ENCODE measurements at places on chromosomes 1 and 21.

- no peak for DNase-seq
These were observed 8.9 kb upstream of the TAS1R2 start for GRCh38 chr1:18868354-18868753.

DNA sequence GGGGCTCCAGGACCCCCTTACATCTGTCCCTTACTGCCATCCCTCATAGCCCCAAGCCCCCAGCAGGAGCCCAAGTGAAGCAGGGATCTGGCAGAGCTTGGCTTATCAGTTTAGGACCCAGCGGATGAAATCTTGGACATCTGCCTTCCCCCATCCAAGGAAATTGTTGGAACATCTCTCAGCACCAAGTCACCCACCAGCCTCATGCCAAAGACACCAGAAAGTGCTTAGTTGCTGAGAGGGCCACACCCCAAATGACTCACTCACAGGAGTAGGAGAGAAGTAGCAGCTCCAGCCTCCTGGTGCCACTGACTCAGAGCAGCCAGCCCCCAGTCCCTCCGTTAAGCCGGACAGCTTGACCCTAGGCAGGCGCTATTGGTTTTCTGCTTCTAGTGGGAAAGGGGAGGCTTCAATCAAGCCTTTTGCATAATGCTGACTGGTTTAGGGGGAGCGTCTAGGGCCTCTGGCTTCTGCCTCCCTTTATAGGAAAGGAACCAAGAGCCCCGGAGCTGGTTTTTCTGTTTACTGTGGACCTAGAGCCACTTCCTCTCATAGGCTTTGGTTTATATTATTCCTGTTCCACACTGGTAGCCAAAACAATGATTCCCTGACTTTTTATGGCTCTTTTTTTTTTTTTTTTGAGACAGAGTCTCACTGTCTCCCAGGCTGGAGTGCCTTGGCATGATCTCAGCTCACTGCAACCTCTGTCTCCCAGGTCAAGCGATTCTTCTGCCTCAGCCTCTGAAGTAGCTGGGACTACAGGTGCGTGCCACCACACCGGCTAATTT lies 114.2 kb upstream of the IPO9 start:
- peak; percentile 90 for DNase-seq

- no peak for DNase-seq
These were observed 45.6 kb downstream of the AZIN2 start for GRCh38 chr1:33126411-33127000.

DNA sequence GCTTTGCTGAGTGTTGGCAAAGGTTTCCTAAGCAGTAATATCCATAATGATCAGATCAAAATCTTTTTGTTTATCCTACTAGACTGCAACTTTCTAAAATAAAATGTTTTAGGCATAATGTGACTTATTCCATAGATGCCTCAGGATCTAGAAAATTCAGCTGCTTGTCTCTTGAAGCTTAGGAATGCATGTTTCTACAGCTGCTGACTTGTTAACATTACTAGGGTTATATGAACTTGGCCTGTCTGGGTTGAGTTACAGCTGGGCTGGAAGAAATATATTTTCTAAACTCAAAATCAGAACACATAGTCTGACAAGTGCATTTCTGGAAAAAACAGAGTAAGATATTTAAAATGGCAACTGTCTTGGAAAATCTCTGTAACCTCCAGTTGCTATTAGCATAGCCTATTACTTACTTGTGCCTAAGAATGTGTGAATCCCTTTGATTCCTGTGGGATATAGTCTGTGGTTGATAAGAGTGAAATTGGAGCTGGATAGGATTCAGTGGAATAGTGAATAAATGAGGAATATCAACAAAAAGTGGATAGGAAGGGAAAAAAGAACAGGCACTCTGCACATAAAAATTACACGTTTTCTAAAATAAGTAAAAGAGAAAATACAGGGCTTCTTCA lies 61.2 kb downstream of the RGS4 start:
- no peak for DNase-seq

GRCh38 chr1:5986018-5986417 lies 6.2 kb downstream of the NPHP4 start:
- no peak for DNase-seq

GRCh38 chr1:88658419-88658818 lies 25.7 kb upstream of the PKN2 start:
- DNase-seq, result no peak

DNA sequence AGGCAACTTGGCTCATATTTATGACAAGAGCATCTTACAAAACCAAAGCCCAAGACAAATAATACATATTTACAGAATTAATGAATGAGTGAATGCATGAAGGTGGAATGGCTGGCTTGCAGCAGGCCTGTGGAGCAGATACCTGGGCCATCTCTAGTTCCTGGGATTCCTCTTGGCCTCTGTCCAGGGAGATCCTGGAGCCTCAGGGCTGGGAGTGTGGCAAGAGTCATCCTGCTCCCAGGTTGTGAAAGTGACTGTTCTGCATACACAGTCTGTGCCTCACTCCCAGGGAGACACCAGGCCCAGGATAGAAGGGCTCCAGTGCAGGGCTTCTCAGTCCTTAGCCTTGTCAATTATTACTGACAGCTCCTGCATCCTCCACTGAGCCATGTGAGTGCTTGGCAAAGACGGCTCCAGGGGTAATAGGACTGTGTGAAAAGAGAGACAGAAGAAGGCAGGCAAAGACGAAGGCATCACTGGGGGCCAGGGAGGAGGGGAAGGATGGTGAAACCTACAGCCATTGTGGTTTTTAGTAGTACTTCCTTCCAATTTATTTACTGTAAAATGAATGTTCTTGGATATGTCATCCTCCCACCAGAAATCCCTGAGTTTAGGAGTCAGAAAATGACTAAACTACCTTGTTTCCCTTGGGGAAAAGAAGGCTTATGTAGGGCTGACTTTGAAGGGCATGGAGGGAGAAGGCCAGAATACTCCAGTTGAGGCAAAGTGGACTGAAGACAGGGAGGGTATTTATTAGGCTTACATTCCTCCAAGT lies 14.3 kb upstream of the KPRP start:
- DNase-seq, result no peak

DNA sequence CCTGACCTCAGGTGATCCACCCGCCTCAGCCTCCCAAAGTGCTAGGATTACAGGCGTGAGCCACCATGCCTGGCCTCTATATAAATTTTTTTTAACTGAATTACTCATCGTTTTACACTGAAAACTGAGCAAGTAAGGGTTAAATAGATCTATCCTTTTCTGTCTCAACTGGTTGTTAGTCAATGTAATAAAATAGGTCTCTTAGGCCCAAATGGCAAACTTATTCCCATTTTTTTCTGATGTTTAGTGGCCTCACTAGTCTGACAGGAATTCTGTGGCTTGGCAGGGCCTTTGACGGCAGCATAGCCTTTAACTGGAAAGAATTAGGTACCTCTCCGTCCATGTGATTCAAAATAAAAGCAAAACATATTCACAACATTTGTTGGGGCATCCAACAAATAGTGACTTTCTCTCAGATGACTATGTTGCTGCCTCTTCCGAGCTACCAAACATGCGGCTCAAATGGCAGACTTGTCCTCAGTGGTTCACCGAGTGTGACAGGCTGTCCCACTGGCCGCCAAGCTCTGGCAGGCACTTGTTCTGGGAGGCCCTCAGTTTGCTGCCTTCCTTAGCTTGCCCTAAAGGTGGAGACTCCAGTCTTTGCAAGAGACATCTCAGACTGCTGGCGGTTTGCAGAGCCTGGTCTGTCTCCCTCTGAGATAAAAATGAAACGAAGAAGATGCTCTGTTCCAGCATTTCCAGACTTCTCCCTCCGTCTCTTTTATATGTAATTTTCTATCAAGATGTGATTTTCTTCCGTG lies 17.4 kb downstream of the ATP1A4 start:
- DNase-seq, result no peak

- DNase-seq, result no peak
These were observed 58.5 kb upstream of the LRRC53 start for GRCh38 chr1:74570797-74571492.

DNA sequence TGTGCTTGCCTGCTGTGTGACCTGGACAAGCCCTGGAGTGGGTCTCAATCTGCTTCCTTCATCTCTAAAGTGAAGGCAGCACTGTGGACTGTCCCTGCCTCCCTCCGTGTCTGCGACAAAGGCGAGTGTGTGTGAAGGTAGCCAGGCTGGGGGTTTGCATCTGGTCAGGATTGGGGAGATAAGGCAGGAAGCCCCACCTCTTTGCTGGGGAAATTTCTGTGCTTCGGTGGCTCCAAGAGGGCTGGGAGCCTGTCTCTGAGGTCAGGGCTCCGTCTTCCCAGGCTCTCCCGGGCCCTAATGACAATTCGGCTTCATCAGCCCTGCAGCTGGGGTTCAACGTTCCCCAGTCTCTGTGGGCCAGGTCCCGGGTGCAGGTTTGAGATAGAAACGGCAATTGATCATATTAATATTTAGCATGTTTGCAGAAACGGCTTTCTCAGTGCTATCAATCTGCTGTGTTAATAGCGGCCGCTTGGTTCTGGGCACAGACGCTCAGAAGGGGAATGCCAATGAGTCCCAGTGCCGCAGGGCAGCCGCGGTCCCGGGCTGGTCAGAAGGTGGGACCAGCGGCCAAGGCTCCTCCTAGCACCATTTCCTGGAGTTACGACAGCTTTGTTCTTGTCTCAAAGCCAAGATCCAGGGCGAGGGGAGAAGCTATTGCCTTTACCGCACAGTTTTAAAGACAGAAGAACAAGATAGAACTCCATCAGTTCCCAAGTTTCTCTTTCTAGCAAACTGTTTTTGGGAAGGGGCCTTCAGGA lies 105.7 kb downstream of the PRDM16 start:
- DNase-seq, result no peak

DNA sequence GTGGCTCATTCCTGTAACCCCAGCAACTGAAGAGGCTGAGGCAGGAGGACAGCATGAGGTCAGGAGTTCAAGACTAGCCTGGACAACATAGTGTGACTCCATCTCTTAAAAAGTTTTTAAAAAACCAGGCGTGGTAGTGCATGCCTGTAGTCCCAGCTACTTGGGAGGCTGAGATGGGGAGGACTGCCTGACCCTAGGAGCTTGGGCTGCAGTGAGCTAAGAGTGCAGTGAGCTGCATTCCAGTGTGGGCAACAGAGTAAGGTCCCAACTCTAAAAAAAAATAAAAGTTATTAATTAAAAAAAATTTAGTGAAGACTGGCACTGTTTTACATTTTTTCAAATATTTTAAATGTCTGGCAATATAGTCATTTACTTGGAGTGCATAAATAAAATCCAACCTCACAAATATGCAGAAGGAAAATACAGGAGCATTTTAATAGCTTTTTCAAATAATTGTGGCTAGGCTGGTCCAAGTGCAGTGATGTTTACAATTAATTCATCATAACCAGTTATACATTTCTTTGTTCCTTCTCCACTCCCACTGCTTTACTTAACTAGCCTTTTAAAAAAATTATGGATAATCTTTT lies 10.8 kb downstream of the ZBTB8OS start:
- no peak for DNase-seq

DNA sequence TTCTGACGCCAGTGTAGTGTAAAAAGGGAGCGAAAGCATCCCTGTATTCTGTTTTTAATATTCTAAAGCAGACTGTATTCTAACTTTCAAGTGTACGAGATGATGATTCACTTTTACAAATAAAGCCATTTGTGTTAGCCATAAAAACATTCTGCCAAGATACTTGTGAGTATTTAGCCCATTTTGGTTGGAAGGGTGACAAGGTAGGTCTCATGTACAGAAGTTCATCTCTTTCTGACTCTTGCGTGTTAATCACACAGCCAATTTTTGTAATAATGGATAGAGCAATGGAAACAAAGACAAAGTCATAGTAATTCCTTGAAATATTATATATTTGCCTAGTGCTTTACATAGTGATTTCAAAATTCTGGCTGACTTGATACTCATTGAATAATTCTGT lies 125.3 kb upstream of the GREM2 start:
- DNase-seq, result no peak

GRCh38 chr1:101245246-101245927 lies 8.6 kb downstream of the S1PR1 start:
- no peak for DNase-seq

DNA sequence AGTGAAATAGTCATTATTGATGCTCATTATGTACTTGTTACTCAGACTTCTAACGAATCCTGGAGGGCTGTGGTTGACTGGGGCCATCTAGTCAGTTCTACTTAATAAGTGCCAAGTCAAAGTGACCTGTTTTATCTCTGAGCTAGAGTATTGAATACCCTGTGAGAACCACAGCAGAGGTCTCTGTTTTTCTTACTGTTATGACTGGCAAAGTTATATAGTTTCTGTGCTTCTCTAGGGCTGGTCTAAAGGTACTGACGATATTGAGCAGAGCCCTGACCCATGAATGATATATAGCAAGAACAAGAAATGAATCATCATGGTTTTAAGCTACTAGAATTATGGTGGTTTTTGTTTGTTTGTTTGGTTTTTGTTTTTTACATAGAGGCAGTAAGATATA lies 555.8 kb downstream of the PLA2G4A start:
- no peak for DNase-seq

DNA sequence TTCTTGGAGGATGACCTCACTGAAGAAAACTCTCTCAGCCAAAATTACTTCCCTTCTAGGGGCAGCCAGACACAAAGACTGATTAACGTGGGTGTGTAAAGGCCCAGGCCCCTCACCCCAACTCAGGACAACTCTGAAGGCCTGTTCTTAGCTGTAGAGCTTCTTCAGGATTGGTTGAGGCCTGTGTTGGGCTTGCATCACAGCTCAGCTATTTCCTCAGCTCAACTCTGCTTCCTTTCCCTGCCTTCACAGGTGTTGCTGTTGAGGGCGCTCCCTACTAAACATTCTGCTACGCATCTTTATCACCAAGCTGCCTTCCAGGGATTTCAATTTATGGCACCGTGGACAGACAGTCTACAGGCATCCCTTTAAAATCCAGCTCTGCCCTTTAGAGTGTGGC lies 36.8 kb downstream of the MAB21L3 start:
- no peak for DNase-seq

- no peak for DNase-seq
These were observed at the start of gene PCSK9 for GRCh38 chr1:55039342-55040082. TSS of gene PCSK9 (plus strand) at chr1:55039548. CDS start at chr1:55039838, 290 bp downstream.

DNA sequence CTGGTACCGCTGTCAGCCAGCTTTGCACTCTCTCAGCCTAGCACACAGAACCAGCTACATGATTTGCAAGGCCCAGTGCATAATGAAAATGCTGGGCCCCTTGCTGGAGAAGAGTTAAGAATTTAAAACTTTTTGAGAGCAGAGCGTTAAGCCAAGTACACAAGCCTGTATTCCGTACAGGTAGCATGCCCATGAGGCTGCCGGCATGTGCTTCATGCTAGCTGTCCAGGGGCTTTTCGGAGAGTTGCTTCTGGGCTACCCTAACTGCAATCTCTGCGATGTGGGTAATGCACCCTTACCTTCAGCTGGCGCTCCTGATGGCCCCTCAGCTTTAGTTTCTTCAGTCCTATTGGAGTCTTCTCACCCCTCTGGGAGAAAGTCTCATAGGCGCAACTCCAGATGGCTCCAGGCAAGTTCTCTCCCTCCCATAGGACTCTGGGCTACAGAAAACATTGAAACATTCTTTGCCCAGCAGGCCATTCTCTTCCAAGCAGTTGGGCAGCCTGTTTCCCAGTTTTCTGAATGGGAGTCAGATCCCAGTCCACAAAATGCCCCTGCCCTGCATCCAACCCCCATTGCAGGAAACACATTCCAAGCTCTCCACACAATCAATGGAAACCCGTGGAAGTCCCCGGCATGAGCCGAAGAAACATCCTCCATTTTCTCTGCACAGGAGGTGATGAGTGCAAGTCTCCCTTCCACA lies 5.7 kb upstream of the AKT3 start:
- DNase-seq, result no peak

Data from brain pericyte (primary cell).